Umbilical cord (tissue), 2 donors: ENCODE measurements at places on chromosomes 4 and X.

DNA sequence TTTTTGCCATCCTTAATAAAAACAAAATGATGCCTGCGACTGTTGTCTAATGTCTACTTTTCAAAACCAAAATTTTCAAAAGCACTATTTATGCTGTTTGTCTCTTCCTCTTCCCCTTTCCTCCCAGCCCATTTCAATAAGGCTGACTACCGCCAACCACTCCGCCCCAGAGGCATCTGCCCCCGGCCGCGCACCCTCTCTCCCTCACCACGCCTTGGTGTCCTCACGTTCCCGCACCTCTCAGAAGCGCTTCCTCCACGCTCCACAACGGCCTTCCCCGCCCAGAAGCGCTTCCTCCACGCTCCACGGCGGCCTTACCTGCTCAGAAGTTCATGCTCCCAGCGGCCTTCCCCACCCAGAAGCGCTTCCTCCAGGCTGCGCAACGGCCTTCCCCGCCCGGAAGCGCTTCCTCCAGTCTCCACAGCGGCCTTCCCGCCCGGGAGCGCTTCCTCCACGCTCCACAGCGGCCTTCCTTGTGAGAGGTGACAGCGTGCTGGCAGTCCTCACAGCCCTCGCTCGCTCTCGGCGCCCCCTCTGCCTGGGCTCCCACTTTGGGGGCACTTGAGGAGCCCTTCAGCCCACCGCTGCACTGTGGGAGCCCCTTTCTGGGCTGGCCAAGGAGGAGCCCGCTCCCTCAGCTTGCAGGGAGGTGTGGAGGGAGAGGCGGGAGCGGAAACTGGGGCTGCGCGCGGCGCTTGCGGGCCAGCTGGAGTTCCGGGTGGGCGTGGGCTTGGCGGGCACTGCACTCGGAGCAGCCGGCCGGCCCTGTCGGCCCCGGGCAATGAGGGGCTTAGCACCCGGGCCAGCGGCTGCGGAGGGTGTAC is 490.4 kb upstream of the ZFP42 start:
- no peak for DNase-seq

DNA sequence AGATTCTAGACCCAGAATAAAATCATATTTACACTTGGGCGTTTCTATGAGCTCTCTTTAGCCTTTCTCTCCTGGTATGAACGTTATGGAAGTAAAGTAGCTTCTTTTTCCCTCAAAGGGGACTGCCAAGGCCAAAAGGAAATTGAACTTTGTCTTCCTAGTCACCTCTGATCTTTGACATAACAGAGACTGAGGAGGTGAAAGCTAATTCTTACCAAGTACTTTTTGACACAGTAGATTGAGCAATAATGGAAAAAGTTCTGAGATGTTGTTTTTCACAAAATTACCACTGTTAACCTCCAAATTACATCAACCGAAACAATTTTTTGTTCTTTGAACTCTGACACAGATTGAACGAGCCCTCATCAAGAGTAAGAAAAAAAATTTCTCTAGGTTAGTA is 318.4 kb downstream of the TEX13A start:
- DNase-seq: no peak

- DNase-seq: no peak
Measured at GRCh38 chrX:134688839-134689238, 30.6 kb upstream of the PLAC1 start.

GRCh38 chr4:132071815-132072214 is 1077.3 kb upstream of the PCDH10 start:
- DNase-seq: no peak

GRCh38 chrX:15882704-15883539 is 28.3 kb upstream of the AP1S2 start:
- DNase-seq: no peak

- peak; percentile 81 for DNase-seq
Measured at GRCh38 chr4:53497487-53498244, 93.6 kb downstream of the LNX1 start.

DNA sequence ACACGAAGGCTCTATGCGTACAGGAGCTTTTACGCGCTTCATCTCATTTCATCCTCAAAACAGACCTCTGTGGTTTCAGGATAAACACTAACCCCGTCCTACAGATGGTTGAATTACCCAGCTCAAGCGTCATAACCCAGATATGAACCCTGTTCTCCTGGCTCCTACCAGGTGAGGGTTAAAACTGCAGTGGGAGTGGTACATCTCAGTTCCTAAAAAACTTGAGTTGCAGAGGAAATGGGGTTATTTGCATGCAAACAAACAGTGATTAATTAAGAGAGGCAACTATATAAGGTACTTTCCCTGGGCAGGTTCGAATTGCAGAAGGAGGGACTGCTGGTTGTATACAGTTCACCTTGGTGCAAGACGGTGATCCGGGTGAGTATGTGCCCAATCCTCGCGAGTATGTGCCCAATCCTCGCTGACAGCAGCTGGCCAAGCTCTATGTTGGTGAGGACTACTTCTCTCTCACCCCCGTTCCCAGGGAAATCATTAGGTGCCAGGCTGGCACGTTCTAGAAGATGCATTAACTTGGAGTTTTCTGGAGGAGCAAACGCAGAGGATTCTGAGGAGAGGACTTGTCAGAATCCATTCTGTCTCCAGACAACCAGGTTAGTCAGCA is 72.6 kb downstream of the FHDC1 start:
- no peak for DNase-seq

- peak; percentile 44 for DNase-seq
Measured at GRCh38 chrX:135477576-135477975, 42.9 kb upstream of the INTS6L start.

DNA sequence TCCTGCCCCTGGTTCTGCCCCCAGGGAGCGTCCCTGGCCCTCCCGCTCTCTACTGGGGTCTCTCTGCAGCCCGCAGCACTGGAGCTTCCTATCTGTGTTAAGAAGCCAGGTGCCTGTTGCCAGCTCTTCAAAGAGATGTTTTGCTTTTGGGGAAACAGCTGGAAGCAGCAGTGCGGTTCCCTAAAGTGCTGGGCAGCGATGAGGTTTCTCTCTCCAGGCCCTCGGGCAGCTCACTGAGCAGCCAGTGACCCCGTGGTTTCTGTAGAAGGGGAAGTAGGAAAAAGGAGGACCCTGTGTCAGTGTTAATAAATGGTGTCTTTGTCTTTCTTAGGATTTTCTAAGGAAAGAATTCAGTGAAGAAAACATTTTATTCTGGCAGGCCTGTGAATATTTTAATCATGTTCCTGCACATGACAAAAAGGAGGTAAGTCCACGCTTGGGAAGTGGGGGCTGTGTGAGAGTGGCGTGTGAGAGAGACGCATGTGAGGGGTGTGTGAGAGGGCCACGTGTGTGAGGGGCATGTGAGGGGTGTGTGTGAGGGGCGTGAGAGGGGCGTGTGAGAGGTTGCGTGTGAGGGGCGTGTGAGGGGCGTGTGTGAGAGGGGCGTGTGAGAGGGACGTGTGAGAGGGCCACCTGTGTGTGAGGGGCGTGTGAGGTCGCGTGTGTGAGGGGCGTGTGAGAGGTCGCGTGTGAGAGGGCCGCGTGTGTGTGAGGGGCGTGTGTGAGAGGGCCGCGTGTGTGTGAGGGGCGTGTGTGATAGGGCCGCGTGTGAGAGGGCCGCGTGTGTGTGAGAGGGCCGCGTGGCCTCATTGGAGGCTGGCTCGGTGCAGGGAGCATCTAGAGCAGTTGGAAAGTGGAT is 27.1 kb upstream of the HGFAC start:
- DNase-seq: peak; percentile 31

- DNase-seq: peak; percentile 75
Measured at GRCh38 chrX:115459883-115460880, 100.8 kb upstream of the PLS3 start.

GRCh38 chr4:81164126-81164525 is 50.9 kb downstream of the PRKG2 start:
- no peak for DNase-seq

- no peak for DNase-seq
Measured at GRCh38 chr4:41879552-41879951, 55.7 kb upstream of the TMEM33 start.

DNA sequence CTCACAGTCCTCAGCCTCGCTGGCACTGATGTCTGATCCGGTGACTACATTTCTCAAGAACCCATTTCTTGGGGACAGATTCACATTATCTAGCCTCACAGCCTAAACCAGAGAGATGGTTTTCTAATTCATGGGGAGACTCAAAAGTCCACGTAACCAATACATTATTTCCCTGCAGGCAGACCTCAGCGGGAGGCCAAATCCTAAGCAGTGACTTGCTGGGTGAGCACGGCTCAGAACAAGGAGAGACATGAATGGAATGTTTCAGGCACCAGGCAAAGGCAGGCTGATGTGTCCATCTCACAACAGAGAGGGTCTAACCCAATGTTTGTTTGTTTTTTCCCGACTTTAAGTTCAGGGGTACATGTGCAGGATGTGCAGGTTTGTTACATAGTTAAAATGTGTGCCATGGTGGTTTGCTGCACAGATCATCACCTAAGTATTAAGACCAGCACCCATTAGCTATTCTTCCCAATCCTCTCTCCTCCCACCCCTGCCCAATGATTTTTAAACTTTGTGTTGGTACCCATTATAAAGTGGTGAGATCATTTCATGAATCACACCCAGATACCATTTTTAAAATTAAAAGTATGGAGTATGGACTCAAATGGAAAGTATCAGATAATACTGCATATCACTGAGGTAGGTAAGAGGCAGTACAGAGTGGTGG is 53.3 kb downstream of the SCD5 start:
- DNase-seq: peak; percentile 47

DNA sequence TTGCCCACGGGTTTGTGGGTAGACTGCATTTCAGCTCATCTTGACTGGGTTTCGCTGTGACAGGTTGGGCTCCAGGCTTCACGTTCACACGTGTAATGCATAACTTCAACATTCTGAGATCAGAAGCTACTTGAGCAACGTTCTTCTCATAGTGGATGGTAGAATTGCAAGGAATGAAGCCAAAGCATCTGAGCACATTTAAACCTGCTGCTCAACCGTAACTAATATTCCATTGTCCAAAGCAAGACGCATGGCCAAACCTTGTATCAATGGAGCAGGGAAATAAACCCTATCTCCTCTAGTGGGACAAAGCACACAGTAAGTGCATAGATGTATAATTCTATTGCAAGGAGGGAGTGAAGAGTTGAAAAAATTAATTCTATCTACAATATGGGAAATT is 86.5 kb upstream of the PTCHD1 start:
- DNase-seq: no peak

DNA sequence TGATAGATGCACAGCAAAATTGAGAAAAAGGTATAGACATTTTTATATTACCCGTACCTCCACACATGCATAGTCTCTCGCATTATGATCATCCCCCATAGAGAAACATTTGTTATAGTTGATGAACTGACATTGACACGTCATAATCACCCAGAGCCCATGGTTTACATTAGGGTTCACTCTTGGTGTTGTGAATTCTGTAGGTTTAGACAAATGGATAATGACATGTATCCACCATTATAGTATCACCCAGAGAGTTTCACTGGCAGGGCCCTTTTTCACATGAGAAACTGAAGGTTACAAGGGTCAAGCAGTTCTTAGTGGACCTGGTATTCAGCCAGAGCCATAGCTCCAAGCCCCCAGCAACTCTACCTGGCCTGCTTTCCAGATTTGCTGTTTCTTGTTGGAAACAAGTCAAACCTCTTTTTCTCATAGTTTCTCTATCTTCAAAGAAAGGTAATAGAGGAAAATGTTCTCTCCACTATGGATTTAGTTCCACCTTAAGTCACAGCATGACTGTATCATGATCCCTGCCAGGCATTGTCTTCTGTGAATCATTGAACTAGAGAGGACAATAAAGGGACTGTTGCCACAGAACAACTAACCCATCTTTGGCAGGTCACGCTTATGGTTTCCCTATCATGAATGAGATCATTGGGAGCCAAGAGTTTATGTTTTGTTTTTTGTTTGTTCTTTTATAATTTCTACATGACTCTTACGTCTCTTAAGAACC is 64.0 kb downstream of the HHIP start:
- no peak for DNase-seq

DNA sequence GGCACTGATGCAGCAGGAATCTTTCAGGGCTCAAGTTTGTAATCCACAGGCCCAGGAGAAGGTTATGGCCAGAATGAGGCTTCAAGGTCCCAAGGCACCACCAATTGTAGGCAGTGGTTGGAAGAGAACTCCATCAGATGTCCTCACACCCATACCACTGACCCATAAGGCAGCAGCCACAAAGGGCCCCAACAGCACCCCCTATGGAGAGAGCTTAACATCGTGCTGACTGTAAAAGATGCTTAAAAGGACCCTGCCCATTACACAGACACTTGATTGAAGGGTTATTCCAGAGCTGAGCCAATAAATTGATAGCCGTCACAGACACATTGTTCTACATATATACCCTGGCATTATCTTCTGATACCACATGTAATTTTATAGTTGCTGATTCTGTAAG is 113.7 kb downstream of the SOWAHB start:
- no peak for DNase-seq

GRCh38 chrX:132853040-132853439 is 105.4 kb downstream of the HS6ST2 start:
- DNase-seq: no peak

GRCh38 chr4:56619816-56620215 is 61.3 kb downstream of the HOPX start:
- no peak for DNase-seq

DNA sequence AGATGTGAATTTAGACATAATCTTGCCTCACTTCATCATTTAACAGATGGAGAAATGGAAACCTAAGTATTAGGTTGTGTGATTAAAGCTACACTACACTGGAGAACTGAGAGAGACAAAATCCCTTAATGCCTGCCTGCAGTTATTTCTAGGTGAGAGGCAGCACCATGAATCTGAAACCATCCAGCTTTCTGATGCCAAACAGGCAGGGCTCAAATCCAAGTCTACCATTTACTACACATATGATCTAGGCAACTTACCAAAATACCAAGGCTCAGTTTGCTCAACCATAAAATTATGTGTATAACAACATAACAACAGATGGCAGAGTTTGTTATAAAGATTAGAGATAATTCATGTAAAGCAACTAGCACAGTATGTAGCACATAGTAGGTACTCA is 38.7 kb downstream of the GABRA4 start:
- no peak for DNase-seq
